Suppressor macrophage treated with lipopolysaccharide for 4 hours (primary cell): ENCODE measurements at places on chromosomes 4 and X.
A peak's percentile ranks its signal among the peaks of the same experiment; 100 is the strongest.

DNA sequence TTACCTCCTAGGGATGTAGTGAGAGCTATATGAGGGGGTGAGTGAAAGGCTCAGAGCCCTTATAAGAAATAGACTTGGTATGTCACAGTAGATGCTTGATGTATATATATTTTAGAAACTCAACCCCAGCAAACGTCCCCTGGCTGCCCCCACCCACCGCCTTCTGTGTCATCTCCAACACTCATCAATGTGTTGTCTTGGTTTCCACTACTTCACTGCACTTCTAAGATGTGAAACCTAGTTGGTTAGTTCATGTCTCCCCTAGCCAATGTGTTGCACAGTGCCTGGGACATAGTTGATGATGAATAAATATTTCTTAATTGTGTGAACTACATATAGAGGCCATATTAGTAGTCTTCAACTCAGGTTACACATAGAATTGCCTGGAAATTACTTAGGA is 4.4 kb downstream of the FGFBP2 start:
- no peak for DNase-seq

DNA sequence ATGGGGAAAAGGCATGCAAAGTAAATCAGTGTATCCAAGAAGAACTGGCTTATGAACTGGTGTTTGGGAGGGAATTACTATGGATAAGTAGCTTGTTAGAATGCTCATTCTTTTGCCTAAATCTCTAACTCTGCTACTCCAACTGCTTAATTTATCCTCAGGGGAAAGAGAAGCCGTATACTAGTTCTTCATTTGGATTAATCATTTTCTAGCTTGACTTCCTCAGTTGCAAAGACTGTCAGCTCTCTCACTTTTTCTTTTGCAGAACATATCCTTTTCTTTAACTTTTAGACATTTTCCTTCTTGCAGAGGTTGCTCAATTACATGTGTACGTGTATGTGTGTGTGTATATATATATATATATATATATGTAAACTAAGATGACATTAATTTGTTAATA is 21.9 kb downstream of the GPRIN3 start:
- peak; percentile 45 for DNase-seq

- no peak for DNase-seq
Observed at GRCh38 chr4:82787342-82787741, 11.3 kb downstream of the SCD5 start.

GRCh38 chr4:183229397-183229796 is 90.7 kb downstream of the CLDN22 start:
- DNase-seq: no peak

DNA sequence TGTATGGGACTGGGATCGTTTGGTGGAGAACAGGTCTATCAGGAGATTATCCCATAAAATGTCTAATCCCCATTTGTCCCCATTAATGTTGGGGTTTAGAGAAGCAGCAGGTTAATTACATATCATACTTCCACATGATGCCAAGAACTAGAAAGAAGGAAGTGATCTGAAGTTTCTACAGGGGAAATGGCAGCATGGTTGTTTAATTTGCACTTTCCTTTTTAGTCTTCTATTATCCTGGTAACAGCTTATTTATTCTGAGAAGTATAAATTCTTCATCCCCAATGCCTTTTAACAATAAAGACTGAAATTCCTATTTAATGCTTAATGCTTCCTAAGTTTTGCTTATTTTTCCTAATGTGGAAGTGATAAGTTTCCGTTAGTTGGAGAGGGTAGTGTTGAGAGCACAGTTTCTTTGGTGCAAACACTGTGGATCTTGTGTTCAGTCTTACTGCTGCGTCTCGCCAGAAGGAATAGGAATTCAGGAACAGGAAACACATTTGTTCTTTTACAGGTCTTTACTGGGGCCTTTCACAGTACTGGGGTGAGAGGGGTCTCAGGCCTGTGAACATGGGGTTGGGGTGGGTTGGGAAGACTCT is 59.5 kb upstream of the TADA2B start:
- DNase-seq: peak; percentile 50

DNA sequence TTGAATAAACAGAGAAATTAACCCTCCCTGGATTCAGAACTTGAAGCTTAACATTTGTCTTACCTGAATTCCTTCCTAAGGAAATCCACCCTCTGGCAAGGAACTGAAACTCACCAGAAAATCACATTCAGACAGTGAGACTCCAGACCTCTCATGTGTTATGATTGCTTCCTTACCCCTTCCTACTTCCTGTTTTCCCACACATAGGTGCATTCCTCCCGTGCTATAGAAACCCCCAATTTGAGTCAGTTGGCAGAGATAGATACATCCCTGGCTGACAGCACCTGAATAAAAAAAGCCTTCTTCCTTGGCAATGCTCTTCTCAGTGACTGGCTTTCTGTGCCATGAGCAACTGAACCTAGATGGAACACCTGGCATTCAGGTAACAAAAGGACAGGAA is 157.0 kb upstream of the SMIM31 start:
- DNase-seq: no peak

- DNase-seq: no peak
Observed at GRCh38 chr4:2830632-2831610, 12.7 kb upstream of the ADD1 start.

DNA sequence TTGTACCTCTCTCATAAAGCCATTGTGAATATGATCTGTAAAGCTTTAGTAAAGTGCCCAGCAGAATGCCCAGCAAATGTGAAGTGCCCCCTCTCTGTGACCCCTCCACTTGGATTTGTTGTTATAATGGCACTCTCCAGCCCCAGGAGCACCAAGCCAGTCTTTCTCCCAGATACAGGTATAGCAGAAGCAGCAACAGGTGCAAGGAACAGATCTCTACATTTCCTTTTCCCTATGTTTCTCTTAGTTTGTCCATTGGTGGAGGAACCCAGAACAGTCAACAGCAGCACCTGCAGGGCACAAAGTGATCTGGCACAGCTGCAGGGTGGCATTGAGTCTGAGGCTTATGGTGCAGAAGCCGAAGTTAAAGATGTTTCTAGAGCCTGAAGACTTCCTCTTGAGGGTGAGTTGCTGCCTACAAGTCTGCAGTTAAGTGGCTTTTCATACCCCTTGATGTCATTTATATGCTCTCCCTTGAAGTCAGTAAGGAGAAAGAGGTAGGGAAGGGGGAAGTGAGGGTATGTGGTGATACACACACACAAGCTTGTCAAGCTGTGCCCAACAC is 16.1 kb upstream of the CXCL3 start:
- DNase-seq: peak; percentile 23

DNA sequence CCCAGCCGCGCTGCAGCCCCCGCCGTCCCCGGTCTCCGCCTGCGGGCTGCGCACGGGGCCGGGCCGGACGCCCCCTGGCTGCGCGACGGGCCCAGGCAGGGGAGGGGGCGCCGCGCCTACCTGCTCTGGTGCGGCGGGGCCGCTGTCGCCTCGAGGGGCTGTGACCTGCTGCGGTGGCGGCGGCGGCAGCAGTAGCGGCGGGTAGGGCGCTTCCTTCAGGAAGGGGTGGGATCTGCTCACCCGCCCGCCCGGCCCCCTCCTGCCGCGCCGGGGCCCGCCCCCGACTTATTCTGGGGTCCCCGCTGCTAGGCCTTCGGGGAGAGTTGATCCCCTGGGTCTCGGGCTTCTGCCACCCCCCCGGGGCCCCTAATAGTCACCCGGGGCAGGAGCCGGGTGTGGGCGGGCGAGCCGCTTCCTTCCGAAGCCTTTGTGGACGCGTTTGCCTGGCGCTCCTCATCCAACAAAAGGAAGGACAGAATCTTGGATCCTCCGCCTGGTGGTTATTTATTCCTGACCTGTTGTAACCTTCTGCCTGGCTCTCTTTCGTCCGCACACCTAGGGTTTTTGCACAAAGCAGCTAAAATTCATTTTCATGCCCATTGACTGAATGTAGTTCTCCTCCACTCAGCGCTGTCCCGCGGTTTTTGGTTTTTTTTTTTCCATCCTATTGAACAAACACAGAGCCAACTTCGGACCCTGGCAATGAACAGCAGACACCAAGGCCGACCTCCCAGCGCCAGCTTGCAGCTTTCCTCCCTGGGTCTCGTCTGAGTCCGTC is at the start of gene TMEM150C:
TSS of gene TMEM150C (minus strand) at position 203 of the 778 bp plus-strand sequence. CDS start 57,331 bp downstream, outside the sequence.
- DNase-seq: peak; percentile 11

GRCh38 chrX:21225643-21226042 is 148.6 kb upstream of the CNKSR2 start:
- no peak for DNase-seq

- DNase-seq: no peak
Observed at GRCh38 chr4:111011458-111011857, 388.6 kb upstream of the PITX2 start.

DNA sequence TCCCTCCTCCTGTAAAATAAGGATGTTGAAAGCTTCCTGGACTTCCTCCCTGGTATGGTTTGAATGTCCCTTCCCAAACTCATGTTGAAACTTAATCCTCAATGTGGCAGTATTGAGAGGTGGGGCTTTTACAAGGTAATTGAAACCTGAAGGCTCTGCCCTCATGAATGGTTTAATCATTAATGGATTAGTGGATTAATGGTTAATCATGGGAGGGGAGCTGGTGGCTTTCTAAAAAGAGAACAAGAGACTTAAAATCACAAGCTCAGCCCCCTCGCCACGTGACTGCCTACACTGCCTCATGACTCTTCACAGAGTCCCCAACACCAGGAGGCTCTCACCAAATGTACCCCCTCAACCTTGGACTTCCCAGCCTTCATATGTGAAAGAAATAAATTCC is 124.6 kb upstream of the ANXA3 start:
- no peak for DNase-seq

- DNase-seq: peak; percentile 12
Observed at GRCh38 chrX:103063918-103064434, at the start of gene BEX1. TSS of gene BEX1 (minus strand) at chrX:103064171. CDS start at chrX:103063274, 897 bp downstream.
